ENCODE measurements at places on chromosomes 4 and X. TPM values are rescaled to one million over a fixed set of nuclear protein-coding genes. Genes with fewer than 3 reads are reported as not detected.
A peak's percentile ranks its signal among the peaks of the same experiment; 100 is the strongest.

GRCh38 chrX:129523079-129523911, at the start of gene SMARCA1:
SMARCA1 (minus strand) TSS chrX:129523490; CDS start chrX:129523370, 120 bp downstream.
- H3K4me1 ChIP-seq, result no peaks in the 10 kb centered on the region
- H3K4me3 ChIP-seq, result peak within 1 kb of the TSS; percentile 87
- peak; percentile 86 for DNase-seq

GRCh38 chrX:148417934-148418333, 82.5 kb upstream of the AFF2 start:
- H3K27ac ChIP-seq, result no peak overlapping the region
- H3K4me1 ChIP-seq, result no peaks in the 10 kb centered on the region
- no peaks in the 10 kb centered on the region for H3K27me3 ChIP-seq
- H3K36me3 ChIP-seq, result no peaks in the 10 kb centered on the region

DNA sequence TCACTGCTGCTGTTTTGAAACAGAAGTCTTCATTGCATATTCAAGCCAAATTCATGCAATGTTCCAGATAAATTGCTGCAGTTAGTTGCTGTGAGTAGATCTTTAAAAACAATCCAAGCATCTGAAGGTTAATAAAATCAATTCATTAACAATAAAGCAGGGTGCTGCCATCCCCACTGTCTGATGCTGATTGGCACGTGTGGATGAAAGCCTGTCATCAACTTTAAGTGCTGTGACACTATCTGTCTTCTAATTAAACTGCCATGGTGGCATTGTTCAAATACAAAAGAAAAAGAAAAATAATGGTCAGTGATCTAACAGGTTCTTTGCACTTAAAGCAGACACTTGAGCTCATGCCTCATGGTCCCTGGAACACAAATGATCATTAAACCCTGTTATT, 63.0 kb upstream of the MND1 start:
- peaks cover 7% of the 10 kb centered on the region for H3K4me1 ChIP-seq
- H3K27me3 ChIP-seq, result no peaks in the 10 kb centered on the region
- no peak overlapping the region for H3K4me3 ChIP-seq
- no peak for DNase-seq

DNA sequence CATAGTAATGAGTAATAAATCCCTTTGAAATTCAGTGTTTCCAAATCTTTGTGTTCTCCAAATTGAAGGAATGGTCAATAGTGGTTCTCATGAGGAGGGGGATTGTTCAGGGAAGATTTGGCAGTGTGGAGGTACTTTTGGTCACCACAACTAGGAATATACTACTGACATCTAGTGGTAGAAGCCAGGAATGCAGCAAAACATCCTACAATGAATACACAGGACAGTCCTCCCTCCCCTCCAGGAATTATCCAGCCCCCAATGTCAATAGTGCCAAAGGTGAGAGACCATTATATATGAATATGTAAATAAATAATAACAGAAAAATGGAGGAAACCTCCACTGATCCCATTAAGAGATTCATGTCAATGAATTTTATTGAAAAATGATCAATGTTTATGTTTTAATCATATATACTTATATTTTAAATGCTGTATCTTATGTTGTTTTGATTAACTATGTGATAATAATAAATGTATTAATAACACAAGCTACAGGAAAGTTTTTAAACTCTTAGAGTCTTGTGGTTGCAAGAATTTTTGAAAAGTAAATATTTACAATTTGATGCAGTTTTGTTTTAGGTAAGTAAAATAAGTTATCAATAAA, 14.4 kb upstream of the FAM9A start:
- H3K27ac ChIP-seq, result no peak overlapping the region
- no peak overlapping the region for H3K4me3 ChIP-seq
- H3K4me1 ChIP-seq, result no peaks in the 10 kb centered on the region
- H3K36me3 ChIP-seq, result no peaks in the 10 kb centered on the region
- H3K27me3 ChIP-seq, result no peaks in the 10 kb centered on the region
- no peak for DNase-seq

DNA sequence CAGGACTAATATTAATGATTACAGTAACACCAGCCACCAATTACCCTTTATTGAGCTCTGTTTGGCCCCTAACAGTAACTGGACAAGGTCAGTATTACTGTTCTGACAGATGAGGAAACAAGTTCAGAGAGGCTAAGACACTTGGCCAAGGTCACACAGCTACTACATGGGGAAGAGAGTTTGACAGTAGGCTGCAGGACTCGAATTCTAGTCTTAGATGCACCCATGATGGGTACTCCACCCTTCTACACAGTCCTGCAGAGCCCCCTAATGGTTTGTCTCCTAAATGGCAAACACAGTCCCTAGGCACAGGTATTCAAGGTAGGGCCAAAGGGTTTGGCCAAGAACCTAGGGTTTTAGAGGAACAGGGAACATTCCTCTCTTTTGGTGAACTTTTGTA, 93.9 kb downstream of the NSUN7 start:
- no peaks in the 10 kb centered on the region for H3K27me3 ChIP-seq
- peak; percentile 7 for DNase-seq
- H3K4me3 ChIP-seq, result no peak overlapping the region
- H3K4me1 ChIP-seq, result no peaks in the 10 kb centered on the region
- no peaks in the 10 kb centered on the region for H3K36me3 ChIP-seq

GRCh38 chrX:23380581-23380980, 45.9 kb downstream of the PTCHD1 start:
- H3K27me3 ChIP-seq, result no peaks in the 10 kb centered on the region
- H3K4me1 ChIP-seq, result peaks cover 16% of the 10 kb centered on the region
- H3K36me3 ChIP-seq, result no peaks in the 10 kb centered on the region
- H3K4me3 ChIP-seq, result no peak overlapping the region
- H3K27ac ChIP-seq, result no peak overlapping the region

GRCh38 chrX:48677516-48677915, 6.1 kb upstream of the WAS start:
- H3K4me3 ChIP-seq, result peak overlapping the region; percentile 73
- no peak overlapping the region for H3K27ac ChIP-seq
- DNase-seq, result no peak
- no peaks in the 10 kb centered on the region for H3K36me3 ChIP-seq
- peaks cover 13% of the 10 kb centered on the region for H3K4me1 ChIP-seq
- H3K27me3 ChIP-seq, result no peaks in the 10 kb centered on the region

GRCh38 chr4:89243733-89244252, 63.8 kb downstream of the GPRIN3 start:
- no peaks in the 10 kb centered on the region for H3K27me3 ChIP-seq
- no peaks in the 10 kb centered on the region for H3K4me1 ChIP-seq
- no peaks in the 10 kb centered on the region for H3K36me3 ChIP-seq
- no peak overlapping the region for H3K27ac ChIP-seq
- H3K4me3 ChIP-seq, result no peak overlapping the region

DNA sequence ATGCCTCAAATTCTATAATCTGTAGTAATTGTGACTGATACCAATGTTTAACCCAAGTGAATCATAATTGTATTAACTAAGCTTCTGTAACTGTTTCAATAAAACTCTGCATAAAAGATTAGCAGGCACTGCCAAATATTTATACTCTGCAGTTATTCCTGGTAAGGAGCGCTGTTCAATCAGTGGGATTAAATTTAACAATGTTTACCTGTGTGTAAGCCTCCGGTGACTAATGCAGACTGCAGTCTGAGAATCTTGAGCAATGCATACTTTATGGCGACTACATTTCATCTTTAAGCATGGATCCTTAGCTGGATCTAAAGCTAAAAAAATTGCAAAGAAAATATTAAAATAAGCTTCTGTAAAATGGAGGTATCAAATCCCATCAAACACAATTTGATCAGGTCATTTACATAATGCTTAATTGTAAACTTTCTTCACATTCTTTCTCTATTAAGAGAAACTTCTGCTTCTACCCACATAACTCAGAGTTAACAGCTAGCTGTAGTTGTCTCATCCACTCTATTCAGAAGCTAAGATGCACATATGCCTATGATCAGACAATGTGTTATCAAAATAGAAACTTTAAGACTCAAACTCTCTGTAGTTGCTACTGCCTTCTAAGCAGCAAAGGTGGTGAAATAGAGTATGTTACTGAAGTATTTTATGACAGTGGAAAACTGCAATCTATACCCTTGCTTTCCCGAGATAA, 234.0 kb downstream of the SPOCK3 start:
- no peaks in the 10 kb centered on the region for H3K27me3 ChIP-seq
- DNase-seq, result no peak

- no peaks in the 10 kb centered on the region for H3K27me3 ChIP-seq
- no peaks in the 10 kb centered on the region for H3K36me3 ChIP-seq
- no peak overlapping the region for H3K27ac ChIP-seq
- no peak for DNase-seq
These were observed 117.0 kb upstream of the SLC4A4 start for GRCh38 chr4:71221510-71222466.

GRCh38 chr4:5967783-5968182, 50.4 kb downstream of the C4orf50 start:
- DNase-seq, result no peak
- H3K4me1 ChIP-seq, result no peaks in the 10 kb centered on the region
- H3K27ac ChIP-seq, result no peak overlapping the region
- H3K27me3 ChIP-seq, result peaks cover 13% of the 10 kb centered on the region

DNA sequence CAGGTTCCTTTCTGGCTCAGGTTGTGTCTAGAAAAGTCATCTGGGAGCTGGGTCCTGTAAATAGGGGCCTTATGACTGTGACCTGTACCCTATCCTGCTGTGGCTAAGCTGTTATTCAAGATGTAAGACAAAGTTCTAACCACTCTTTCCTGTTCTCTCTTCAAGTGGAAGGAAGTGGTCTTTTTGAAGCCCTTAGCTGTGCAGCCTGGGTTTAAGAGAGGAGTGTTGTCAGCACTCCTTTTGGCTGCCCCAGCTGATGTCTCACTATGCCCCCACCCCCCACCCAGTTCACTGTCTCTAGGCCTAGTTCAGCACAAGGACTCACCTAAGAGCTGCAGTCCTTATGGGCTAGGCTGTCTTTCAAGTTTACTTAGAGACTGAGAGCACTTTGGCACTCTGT, 1069.5 kb downstream of the FAM133A start:
- no peaks in the 10 kb centered on the region for H3K4me1 ChIP-seq
- H3K27ac ChIP-seq, result no peak overlapping the region
- H3K27me3 ChIP-seq, result no peaks in the 10 kb centered on the region
- DNase-seq, result no peak
- H3K4me3 ChIP-seq, result no peak overlapping the region

DNA sequence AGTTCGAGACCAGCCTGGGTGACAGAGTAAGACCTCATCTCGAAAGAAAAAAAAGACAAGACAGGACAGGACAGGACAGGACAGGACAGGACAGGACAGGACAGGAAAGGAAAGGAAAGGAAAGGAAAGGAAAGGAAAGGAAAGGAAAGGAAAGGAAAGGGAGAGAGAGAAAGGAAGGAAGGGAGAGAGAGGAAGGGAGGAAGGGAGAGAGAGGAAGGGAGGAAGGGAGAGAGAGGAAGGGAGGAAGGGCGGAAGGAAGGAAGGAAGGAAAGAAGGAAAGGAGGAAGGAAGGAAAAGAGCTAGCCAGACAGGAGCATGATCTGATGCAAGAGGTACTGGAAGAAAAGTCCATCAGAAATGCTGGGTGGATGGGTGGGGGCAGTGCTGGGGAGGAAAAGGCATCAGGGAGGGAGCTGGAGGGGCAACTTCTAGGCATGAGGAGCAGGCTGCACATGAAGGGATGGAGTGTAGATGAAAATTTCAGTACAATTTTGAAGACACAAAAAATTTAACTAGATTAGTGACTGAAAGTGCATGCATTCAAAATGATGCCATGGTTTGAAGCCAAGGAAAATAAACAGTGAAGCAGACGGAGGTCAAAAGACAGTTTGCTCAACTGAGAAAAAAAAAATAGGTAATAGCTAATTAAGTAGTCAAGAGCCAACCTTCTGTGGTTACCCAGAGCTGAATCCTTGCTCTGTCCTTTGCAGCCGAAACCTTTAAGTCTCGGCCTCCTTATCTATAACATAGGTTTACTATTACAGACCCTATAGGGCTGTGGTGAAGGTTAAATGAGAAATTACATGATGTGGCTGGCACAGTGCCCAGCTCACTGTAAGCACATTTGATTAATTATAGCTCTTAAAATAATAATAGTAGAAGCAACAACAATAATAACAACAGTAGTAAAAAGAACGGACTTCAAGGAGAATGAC, 59.9 kb downstream of the ZNF827 start:
- DNase-seq, result no peak
- no peaks in the 10 kb centered on the region for H3K27me3 ChIP-seq
- H3K27ac ChIP-seq, result peak overlapping the region; percentile 39
- H3K4me1 ChIP-seq, result peaks cover 50% of the 10 kb centered on the region
- no peak overlapping the region for H3K4me3 ChIP-seq
- no peaks in the 10 kb centered on the region for H3K36me3 ChIP-seq

- H3K27me3 ChIP-seq, result no peaks in the 10 kb centered on the region
- H3K4me3 ChIP-seq, result no peak overlapping the region
- H3K4me1 ChIP-seq, result peaks cover 2% of the 10 kb centered on the region
- no peak overlapping the region for H3K27ac ChIP-seq
These were observed 732.8 kb upstream of the FRG1 start for GRCh38 chr4:189207872-189208271.

DNA sequence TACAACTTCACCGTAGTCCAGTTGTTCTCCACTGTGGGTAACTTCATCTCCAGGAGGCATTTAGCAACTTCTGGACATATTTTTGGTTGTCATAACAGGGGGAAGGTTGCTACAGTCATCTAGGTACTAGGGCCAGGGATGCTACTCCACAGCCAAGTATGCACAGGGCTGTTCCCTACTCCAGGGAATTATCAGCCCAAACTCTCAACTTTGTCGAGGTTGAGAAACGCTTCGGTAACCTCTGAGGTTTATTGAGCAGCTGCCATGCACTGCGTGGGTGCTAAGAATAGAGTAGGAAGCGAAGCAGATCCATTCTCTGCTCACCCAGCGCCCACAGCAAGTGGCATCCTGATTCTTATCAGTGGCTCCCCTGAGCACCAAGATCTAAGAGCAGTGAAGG, 8.2 kb downstream of the FGFBP1 start:
- no peak overlapping the region for H3K4me3 ChIP-seq
- H3K4me1 ChIP-seq, result no peaks in the 10 kb centered on the region
- H3K27me3 ChIP-seq, result no peaks in the 10 kb centered on the region
- no peaks in the 10 kb centered on the region for H3K36me3 ChIP-seq
- no peak for DNase-seq

DNA sequence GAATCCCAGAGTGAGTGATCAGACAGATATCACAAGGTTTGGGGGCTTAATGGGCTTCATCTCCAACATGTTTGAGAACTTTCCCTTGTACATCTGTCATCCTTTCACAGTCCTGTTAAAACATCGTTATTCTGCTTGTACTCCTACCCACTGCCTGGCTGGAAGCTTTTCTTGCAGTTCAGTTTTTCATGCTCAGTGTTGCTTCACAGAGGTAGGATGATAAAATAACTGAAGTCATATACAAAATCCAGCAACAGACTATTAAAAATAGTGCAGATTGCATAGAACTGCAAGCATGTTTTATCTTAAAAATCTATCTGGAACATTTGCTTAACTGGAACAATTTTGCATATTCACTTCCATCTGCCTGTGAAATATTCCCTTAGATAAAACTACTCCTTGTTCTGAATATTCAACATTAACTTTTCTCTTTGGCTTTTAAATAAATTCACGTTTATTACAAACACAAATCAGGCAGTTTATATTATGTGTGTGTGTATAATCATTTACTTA, 579.6 kb upstream of the IGFBP7 start:
- H3K4me1 ChIP-seq, result no peaks in the 10 kb centered on the region
- DNase-seq, result no peak
- H3K36me3 ChIP-seq, result no peaks in the 10 kb centered on the region

SHROOM2 gene
- 2.0 TPM for total RNA-seq

FAM9C gene
- not detected for total RNA-seq

ETDA gene
- total RNA-seq, result not detected

PHKA1 gene
- total RNA-seq, result 4.6 TPM

TMEM47 gene
- total RNA-seq, result 98.1 TPM

NPY5R gene
- not detected for total RNA-seq

BGN gene
- total RNA-seq, result 181 TPM

HSD17B13 gene
- 0.71 TPM for total RNA-seq

DOK7 gene
- not detected for total RNA-seq

NLGN3 gene
- 2.3 TPM for total RNA-seq

CT45A1 gene
- total RNA-seq, result not detected

All from sigmoid colon (tissue), 7 donors.